ENCODE measurements at places on chromosomes 1 and 21. TPM values are rescaled to one million over a fixed set of nuclear protein-coding genes. Genes with fewer than 3 reads are reported as not detected.

The KCNJ15 gene
- not detected for total RNA-seq

The GBP7 gene
- total RNA-seq: not detected

The ERVH48-1 gene
- total RNA-seq: not detected

The MTFR1L gene
- 16.3 TPM for total RNA-seq

The FCMR gene
- not detected for total RNA-seq

The IFNGR2 gene
- total RNA-seq: 93.7 TPM

The OR2T29 gene
- total RNA-seq: not detected

The TMEM200B gene
- 23.9 TPM for total RNA-seq

The PROK1 gene
- total RNA-seq: not detected

The PWP2 gene
- 19.4 TPM for total RNA-seq

The CFH gene
- 5.7 TPM for total RNA-seq

GRCh38 chr1:181768930-181769280 lies 285.6 kb downstream of the CACNA1E start:
- no peak for DNase-seq

DNA sequence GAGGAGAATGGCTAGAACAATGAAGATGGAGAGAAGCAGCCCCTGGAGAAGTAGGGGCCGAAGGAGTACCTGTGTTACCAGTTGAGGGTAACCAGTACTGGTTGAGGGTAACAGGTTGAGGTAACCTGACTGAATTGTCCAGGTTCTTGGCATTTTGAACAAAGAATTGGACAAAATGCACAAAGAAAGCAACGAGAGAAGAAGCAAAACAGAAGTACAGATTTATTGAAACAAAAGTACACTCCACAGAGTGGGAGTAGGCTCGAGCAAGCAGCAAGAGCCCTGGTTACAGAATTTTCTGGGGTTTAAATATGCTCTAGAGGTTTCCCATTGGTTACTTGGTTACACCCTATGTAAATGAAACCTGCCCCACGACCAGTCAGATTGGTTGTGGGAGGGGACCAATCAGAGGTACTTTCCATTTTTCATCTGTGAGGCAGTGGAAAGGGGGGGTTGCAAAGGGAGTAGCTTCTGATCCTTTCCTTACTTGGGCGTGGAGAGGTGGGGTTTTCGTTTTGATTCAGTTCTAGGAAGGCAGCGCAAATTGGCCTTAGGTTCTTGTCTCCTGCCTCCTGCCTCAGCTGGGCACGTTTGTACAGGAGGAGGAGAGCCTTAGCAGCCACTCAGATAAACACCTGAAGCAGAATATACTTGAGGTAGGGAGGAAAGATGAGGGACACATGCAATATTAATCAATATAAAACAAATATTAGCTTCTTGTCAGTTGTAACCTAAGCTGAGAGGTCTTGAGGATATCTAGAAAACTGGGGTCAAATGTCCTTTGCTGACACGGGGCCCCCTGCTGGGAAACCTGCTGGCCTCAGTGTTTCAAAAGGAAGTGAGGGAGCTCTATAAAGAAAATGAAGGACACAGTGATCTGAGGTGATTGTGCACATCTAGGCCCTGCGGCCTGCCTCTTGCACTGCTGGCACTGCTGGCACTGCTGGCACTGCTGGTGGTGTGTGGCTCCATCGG lies 14.3 kb upstream of the LSM10 start:
- peak; percentile 84 for DNase-seq

DNA sequence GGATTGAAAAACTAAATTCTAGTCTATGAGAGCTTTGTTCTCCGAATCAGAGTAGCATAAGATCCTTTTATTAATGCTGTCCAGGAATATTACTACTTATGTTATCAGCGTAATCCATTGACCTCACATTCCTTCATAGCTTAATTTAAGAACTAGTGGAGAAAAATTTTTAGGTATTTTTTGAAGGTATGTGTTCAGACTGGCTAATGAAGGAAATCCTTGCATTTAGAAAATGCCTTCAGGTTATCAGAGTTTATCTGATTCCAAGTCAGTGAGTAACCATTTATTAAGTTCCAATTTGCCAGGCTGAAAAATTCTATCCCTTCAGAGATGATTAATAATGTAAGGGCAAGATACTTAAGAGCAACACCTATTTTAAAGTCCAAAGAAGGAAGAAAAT lies 338.2 kb upstream of the B3GALT2 start:
- DNase-seq: no peak

GRCh38 chr1:158140764-158141192 lies 39.9 kb upstream of the CD1D start:
- no peak for DNase-seq

- DNase-seq: no peak
Observed at GRCh38 chr21:32515874-32516273, 69.4 kb downstream of the TCP10L start.

DNA sequence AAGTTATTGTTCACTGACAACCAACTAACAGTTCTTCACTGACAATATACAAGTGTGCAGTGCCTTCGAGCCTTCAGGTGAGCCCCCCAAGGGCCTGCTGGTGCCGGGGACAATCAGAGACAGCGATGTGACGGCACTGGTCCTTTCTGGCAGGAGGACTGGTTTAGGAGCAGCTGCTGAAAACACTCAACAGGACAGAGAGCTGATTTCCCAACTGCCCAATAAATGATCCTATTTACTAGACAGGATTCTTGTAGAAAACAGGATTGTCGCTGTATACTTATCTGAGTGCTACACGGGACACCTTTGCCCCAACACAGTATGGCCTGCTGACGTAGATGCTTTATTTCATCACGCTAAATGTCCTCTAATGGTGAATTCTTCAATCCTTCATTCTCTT lies 65.4 kb downstream of the TP53BP2 start:
- DNase-seq: no peak

- no peak for DNase-seq
Observed at GRCh38 chr1:188270497-188270896, 1441.7 kb downstream of the PLA2G4A start.

DNA sequence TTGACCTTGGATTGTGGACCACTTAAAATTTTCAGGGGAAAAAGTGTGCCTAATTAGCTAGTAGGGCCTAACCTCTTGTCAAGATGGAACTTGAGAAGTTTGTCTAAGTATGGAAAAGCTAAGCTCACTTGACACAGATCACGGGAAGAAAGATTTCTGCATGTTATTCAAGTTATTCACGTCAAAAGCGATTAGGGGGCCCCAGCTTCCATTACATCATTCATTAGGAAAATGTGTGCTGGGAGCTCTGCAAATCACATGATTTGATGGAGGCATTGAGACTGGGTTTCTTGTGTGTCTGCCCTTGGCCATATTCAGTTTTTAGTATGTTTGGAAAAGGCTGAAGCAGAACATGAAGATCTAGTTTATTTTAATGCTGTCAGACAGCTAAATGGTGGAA lies 15.5 kb upstream of the POGZ start:
- no peak for DNase-seq

DNA sequence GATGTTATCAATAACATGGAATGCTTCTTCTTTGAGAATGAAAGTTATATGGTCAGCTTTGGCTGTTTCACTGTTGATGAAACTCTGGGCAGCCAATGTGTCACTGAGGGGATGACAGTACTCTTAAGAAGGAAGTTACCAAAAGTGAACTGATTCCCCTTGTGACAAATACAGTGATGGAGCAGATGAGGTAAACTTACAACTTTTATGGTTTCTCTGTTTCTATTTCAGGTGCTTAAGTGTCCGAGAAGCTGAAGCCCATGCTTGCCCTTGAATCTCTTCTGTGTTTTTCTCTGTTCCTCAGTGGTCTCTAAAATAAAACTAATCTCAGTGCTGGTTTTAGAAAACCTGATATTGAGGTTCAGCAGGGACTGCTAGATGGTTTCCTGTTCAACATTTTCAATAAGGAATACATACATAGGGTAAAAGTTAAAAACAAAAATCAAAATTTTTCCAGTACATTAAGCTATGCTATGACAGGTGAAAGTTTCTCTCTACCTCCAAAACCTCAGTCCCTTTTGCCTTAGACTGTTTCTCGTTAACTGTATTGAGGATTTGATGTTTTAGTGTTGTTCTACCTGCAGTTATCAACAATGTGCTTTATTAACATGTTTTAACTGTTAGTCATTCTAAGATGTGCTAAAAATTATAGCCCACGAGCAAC lies 454.4 kb upstream of the ADGRL4 start:
- no peak for DNase-seq

DNA sequence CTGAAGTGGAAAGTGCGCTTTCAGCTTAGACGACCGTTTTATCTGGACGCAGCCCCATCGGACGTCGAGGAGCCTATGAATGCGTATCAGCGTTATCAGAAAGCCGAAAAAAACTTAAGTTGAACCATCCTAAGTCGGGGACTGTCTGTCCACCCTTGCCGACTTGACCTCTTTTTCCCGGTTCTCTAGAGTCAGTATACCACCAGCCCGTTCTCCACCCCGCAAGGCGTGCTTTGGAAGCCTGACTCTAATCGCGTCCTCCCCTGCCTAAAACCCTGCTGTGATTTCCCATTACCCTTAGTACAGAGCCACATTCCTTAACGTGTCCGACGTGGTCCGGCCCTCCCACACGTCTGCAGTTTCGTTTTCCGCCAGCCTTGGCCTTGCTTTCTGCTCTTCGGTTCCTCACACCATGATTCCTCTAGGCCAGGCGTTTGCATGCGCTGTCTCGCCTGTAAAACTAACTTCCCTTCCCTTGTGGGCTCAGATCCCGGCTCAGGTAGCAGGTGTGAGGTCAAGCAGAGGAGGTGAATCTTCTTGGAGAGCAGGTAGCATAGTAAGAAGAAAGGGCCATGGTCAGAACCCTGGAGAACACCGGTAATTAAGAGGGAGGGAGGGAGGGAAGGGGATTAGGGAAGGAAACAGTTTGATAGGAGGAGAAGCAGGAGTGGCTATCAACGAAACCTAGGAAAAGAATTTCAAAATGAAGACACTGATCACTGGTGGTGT lies 865 bp downstream of the ADPRS start:
- DNase-seq: peak; percentile 44

DNA sequence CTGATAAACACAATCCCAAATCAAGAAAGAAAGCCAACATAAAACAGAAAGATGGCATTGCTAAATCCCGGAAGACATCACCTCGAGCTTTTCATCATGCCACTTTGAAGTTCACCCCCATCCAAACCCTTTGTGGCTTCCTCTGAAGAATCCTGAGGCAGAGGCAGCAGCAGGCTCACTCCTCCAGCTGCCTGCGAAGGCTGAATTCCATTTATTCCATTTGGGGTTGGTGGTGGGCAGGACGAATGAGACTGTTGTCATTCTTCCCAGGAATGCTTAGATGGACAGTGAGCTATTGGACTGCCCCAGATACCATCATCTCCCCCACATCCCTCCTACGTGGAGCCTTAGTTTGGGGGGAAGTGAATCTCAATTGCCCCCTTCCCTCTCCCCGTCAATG lies 437.5 kb downstream of the SMYD3 start:
- no peak for DNase-seq

DNA sequence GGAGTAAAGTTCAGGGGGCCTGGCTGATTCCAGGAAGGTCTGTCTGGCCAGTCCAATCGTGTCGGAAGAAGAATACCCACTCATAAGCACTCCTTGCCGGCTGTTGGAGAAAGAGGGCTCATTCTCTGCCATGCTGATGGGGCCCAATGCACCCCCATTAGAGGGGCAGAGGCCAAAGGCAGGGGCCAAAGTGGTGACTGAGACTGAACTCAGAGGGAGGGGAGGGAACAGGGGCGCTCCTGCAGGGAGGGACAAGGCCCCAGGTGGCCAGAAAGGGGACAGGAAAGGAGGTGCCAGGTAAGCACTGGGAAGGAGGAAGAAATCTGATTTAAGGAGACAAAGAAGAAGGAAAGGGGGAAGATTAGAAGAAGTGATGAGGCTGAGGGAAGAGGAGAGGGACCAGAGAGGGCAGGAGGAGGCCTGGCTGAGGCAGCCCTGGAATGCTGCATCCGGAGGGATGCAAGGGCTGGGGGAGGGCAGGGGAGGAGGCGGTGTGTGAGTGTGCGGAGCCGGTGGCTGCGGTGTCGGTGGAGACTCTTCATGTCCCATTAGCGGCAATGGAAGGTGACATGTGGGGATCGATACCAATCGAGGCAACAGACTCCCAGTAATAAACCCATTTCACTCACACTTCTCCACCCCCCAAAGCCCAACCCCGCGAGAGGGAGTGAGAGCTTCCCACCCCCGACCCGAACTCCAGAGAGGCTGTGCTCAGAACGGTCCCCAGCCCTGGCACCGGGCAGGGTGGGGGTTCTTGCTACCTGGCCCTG lies 12.0 kb upstream of the ETV3L start:
- no peak for DNase-seq

DNA sequence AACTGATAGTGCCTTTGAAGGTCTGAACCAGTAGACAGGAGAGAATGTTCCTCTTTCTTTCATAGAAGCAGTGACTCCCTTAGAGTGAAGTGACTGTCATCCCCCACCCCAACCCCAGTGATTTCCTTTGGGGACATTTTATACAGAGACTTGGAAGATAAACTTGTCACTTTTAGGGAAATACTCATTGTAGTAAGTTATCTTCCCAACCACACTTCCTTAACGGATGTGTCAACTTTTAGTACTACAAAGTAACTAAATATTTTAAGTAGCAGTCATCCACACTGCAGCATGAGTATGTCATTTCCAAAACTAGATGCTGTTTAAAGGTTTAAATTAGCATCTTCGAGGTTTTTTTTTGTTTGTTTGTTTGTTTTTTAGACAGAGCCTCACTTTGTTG lies 13.7 kb downstream of the LRRC8B start:
- no peak for DNase-seq

GRCh38 chr1:186093437-186093836 lies 281.6 kb downstream of the TPR start:
- DNase-seq: no peak

DNA sequence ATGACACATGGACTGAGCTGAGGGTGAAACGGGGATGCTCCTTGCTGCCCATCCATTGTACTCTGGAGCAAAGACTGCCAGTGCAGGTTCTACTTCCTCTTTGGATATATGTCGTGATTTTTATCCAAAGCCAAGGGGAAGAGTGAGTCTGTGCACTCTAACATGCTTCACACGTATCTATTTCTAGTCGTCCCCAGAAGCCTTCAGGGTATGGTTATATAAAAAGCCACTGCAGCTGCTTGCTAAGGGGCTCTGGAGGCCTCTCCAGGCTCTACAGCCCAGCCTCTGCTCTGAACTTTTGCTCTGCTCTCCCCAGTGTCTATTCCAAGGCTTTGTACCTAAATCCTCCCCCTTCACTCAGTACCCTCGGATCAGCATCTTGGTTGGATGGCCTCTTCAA lies 20.1 kb downstream of the PAFAH2 start:
- no peak for DNase-seq

DNA sequence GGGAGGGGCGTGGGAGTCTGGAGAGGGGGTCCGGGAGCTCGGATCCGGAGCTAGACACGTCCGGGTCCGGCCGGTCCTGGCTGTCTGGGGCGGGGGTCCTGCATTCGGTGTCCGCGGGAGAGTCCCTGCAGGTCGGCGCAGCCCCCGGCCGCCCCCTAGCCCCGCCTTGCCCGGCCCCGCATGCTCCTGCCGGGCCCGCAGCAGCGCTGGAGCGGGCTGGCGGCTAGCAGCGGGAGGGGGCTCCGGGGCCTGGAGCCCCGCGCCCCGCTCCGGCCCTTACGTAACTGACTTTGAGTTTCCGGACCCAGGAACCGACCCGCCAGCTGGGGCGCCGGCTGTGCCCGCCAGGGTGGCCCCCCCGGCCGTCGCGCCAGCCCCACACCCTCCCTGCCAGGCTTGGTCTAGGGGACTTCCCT lies 26.9 kb upstream of the EPB41 start:
- no peak for DNase-seq

GRCh38 chr1:59214248-59215208 lies 82.4 kb upstream of the FGGY start:
- no peak for DNase-seq

- no peak for DNase-seq
Observed at GRCh38 chr1:82586473-82586872, 785.7 kb downstream of the ADGRL2 start.

Data from Caki2 (cell line).